ENCODE measurements at places on chromosomes 7 and 10. TPM values are rescaled to one million over a fixed set of nuclear protein-coding genes. Genes with fewer than 3 reads are reported as not detected.

The ASB13 gene
- 16.9 TPM for total RNA-seq

The FAM25G gene
- total RNA-seq = not detected

The CHST15 gene
- total RNA-seq = 14.1 TPM

The CALCR gene
- not detected for total RNA-seq

Measured in mammary microvascular endothelial cell (primary cell).